ENCODE measurements at places on chromosomes 1 and 21.

DNA sequence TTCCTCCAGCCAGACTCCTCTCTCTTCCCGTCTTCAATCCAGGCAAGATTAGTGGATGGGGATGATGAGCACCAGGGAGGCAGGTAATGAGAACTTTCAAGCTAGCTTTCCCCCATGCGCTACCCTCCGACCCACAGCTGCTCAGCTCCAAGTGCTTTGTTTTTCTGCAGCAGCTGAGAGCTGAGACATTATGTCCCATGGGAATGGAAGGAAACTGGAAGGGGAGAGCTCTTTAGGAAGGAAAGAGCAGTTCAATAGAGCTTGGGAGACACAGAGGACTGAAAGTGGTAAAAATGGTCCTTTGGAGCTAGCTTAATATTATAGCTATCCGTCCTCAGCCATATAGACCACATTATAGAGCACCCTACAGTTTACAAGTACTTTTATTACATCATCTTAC, 39.8 kb downstream of the RAB3B start:
- DNase-seq: no peak

DNA sequence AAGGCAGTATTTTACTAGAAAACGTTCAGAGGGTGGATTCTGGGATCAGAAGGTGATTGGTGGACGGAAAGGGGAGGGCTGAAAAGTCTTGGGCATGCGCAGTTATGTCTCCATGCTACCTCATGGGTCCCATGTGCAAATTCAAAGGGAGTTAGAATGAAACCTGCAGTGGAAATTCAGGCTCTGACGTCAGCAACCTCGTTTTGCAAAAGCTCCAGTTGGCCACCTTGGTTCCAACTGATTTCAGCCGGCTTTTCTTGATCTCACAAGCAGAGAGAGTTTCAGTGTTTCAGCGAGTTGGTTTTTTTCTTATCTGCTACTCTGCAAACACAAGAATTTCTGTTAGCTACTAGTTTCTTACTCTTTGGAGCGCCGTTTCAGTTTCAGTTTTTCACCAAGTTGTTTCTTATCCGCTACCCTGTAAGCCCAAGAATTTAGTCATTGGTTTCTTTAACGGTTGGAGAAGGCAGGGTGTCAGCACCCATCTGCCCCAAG, 69.8 kb upstream of the PGBD5 start:
- no peak for DNase-seq

- DNase-seq: no peak
Observed at GRCh38 chr1:247338723-247339275, 7.1 kb upstream of the ZNF496 start.

- DNase-seq: no peak
Observed at GRCh38 chr1:53633073-53633704, 105.8 kb downstream of the GLIS1 start.

GRCh38 chr1:171998711-171999110, 157.4 kb downstream of the DNM3 start:
- no peak for DNase-seq

DNA sequence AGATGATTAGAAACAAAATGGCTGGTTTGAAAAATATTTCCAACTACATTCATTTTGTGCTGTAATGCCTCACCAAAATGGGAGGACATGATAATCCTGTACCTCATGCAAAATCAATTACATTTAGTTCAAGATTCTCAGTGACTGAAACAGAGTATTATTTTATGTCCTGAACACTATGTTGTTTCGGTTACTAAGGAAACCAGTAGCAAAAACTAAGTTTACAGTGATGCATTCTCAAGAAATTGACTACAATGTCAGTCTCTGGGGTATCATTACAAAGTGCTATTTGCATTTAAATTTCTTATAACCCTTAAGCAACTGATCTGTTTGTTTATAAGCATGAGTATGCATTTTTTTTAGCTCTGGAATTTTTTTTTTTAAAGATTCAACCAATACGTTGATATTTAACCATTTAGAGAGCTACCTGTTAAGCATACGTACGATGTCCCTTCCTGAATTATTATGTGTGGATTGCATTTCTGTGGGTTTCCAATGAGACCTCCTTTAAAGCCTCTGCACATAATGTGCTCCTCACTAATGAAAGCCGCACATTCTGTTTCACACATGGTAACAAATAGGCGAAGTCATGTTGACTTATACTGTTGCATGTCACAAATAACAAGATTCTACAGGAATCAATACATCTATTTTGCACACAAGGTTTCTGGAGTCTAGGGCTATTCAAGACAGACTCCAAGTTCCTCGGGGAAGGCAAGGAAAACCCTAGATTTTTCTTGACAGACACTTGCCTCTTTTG, 1035.7 kb downstream of the ADGRL2 start:
- no peak for DNase-seq

- no peak for DNase-seq
Observed at GRCh38 chr1:149849947-149850360, 49.4 kb upstream of the BOLA1 start.

DNA sequence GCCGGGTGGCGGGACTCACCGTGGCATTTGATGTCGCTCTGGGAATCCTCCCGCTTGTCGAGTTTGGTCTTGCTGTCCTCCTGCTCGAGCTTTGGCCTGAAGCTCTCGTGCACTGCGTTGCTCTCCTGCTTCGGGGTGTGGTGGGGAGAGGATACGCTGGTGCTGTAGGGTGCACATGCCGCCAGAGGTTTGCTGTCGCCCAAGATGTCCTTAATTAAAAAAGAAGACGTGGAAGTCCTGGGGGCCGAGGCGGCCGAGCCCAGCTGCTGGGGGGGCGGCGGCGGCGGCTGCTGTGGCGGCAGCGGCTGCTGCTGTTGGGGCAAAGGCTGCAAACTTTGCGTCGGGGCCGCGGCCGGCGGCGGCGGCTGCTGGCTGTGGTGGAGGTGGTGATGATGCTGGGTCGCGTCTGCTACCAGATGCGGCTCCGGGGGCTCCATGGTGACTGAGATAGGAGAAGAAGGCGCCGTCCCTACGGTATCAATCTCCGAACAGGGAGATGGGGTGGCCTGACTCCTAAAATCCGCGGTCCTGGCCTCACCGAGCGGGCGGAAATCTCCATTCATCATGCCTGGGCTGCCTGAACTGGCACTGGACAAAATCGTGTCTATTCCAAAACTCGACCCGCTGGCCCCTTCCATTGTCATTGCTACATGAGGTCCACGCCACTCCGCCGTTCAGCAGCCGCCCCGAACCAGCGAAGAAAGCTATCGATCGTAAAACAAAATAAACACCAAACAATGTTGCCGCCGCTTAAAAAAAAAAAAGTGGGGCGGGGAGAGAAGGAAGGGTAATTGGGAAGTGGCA, at the start of gene BARHL2:
Gene BARHL2, minus strand, starts transcription at position 751 of the 804 bp plus-strand sequence. Its CDS starts 107 bp downstream, at position 644.
- DNase-seq: no peak

- no peak for DNase-seq
Observed at GRCh38 chr21:38376235-38376634, 119.4 kb downstream of the KCNJ15 start.

GRCh38 chr1:165738794-165739193, 29.9 kb downstream of the TMCO1 start:
- DNase-seq: no peak

GRCh38 chr1:63645317-63645716, 52.1 kb downstream of the PGM1 start:
- DNase-seq: no peak

GRCh38 chr1:103254691-103255090, 146.4 kb upstream of the COL11A1 start:
- no peak for DNase-seq

DNA sequence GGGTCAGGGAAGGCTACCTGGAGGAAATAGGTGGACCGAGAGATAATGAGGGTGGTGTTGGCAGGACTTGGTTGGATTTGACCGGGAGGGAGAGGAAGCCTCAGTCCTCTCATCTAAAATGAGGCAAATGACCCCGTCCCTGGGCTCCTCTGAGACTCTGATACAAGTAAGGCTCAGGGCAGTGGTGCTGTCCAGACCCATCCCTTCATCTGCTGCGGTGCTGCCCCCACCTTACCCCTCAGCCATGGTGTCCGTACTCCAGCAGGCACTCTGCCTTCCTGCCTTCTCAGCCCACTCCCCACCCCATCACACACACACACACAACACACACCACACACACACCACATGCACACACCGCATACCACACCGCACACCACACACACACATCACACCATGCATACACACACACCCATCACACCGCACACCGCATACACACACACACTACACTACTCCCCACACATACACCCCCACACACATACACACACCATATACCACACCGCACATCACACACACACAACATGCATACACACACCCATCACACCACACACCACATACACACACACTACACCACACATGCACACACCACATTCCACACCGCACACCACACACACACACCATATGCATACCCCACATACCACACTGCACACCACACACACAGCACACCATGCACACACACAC, 29.4 kb upstream of the SLC26A9 start:
- DNase-seq: no peak

- no peak for DNase-seq
Observed at GRCh38 chr1:57991289-57991688, 555.2 kb downstream of the OMA1 start.

DNA sequence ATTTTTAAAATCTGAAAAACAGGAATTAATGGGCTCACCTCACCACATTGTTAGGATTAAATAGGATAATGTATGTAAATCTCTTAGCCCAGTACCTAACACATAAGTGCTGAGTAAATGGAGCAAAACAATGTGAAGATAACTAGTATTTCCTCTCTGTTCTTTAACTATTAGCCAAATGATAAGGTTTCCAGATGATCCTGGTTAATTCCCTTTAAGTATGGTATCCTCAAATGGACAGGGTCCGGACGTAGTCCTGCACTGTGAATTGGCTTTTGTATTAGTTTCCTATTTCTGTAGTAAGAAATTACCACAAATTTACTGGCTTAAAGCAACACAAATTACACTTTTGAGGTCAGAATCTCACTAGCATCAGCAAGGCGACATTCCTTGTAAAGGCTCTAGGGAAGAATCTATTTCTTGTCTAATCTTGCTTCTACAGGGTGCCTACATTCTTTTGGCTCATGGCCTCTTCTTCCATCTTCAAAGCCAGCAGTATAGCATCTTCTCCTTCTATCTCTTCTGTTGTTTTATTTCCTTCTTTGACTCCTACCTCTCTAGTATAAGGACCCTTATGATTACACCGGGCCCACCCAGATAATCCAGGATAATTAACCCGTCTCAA, 17.1 kb downstream of the SCAF4 start:
- no peak for DNase-seq

- DNase-seq: no peak
Observed at GRCh38 chr1:66156144-66156543, 363.4 kb downstream of the PDE4B start.

GRCh38 chr1:102861247-102861646, 247.1 kb downstream of the COL11A1 start:
- DNase-seq: no peak

DNA sequence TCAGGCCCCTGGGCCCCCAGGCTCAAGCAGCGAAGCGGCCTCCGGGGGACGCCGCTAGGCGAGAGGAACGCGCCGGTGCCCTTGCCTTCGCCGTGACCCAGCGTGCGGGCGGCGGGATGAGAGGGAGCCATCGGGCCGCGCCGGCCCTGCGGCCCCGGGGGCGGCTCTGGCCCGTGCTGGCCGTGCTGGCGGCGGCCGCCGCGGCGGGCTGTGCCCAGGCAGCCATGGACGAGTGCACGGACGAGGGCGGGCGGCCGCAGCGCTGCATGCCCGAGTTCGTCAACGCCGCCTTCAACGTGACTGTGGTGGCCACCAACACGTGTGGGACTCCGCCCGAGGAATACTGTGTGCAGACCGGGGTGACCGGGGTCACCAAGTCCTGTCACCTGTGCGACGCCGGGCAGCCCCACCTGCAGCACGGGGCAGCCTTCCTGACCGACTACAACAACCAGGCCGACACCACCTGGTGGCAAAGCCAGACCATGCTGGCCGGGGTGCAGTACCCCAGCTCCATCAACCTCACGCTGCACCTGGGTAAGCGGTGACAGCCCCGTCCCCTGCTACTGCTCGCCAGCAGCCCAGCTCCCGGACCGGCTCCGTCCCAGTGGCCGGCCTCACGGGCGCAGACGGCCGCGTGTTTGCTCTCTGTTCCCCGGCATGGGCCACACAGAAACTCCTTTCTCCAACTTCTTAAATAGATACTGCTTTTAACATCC, 539 bp downstream of the LAMC1 start:
- no peak for DNase-seq

GRCh38 chr1:240522122-240522822, 89.7 kb downstream of the GREM2 start:
- no peak for DNase-seq

- DNase-seq: no peak
Observed at GRCh38 chr1:166974647-166975345, 544 bp downstream of the ILDR2 start.

DNA sequence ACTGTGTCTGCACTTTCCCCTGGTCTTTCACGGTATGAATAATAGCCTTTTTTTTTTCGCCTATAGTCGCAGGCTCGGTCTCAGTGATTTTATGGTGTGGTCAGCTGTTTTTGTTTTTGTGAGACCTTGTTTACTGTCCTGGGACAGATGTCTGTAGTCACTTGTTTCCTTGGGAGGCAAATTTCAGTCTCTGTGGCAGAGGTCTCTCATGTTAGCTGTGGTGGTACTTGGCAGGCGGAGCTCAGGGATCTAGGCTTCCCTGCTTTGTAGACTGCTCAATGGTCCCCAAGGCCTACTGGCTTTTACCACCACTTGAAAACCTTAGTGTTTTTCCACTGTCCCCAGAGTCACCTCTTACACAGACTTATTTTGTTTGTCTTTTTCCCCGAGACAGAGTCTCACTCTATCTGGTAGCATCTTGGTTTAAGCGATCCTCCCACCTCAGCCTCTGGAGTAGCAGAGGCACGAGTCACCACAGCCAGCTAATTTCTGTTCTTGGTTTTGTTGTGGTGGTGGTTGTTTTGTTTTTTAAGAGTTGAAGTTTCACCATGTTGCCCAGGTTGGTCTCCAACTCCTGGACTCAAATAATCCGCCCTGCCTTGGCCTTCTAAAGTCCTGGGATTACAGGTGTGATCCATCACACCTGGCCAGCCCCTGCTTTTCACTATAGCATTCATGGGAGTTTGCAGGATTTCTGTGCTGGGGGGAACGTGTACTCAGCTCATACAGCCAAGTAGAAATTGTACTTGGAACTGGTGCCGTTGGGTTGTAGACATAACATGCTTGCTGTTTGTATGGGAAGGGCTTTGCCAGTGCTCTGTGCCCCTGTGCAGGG, 10.3 kb downstream of the RNU1-2 start:
- no peak for DNase-seq

- DNase-seq: no peak
Observed at GRCh38 chr1:17094664-17095063, 24.6 kb downstream of the PADI2 start.

DNA sequence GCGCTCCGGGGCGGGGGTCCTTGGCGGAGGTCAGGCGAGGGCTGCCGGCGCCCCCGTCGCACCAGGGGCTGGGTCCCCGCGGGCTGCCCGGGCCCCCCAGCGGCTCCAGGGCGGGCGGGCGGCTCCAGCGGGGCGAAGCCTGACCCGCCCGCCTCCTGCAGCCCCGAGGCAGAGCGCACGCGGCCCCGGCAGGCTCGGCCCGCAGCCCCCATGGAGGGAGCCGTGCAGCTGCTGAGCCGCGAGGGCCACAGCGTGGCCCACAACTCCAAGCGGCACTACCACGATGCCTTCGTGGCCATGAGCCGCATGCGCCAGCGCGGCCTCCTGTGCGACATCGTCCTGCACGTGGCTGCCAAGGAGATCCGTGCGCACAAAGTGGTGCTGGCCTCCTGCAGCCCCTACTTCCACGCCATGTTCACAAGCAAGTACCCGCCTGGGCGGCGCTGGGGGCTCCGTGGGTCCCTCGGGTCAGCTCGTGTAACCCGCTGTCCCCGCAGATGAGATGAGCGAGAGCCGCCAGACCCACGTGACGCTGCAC, 817 bp downstream of the KLHL17 start:
- no peak for DNase-seq
